ENCODE measurements at places on chromosomes 7 and 10.

DNA sequence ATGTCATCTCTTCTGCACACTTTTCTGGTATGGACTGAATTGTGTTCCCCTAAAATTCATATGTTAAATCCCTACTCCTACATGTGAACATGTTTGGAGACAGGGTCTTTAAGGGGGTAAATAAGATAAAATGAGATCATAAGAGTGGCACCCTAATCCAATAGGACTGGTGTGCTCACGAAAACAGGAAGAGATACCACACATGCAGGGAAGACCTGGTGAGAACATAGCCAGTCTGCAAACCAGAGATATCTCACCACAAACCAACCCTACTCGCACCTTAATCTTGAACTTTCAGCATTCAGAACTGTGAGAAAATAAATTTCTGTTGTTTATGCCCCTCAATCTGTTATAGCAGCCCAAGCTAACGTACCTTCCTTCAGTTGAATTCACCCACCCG lies 51.8 kb downstream of the VWDE start:
- no peak for DNase-seq

GRCh38 chr10:132789659-132790148 lies 3.8 kb upstream of the NKX6-2 start:
- no peak for DNase-seq

GRCh38 chr7:19519443-19520021 lies 189.3 kb downstream of the POLR1F start:
- DNase-seq = peak; percentile 74

GRCh38 chr7:144494355-144494754 lies 90.9 kb upstream of the NOBOX start:
- no peak for DNase-seq

DNA sequence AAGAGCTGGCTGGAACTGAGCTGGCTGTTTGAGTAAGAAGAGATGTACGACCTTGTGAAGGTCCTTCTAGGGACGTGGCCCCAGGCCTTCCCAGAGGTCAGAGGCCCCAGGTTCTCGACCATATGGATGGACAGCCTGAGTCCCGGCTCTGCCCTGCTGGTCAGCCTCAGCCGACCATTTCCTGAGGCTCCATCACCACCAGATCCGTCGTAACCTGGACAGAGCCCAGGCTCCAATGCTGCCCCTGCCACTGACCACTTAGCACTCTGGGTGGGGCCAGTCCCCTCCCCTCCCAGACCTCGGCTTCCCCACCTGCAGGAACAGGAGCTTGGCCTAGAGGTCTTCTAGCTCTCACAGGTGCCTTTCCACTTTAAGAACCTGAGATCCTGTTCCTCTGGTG lies 10.6 kb upstream of the INMT start:
- DNase-seq = no peak

DNA sequence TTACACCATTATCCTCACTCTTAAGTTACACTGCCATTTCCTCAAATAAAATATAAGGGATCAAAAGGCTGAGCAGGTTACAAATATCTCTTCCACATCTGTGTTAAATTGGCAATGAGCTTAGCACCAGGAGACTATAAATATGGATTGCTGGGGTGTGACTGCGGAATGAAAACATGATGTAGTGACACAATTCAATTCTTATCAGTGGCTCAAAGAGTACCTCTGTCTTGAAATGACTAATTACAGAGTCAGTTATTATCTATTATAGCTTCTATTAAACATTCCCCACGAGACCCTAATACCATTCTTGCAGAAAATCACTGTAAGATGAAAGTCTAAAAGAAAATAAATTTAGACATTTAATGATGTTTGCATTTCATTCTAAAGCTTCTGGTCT lies 67.1 kb downstream of the RELN start:
- DNase-seq = no peak

GRCh38 chr10:69409968-69410367 lies 6.8 kb downstream of the TACR2 start:
- DNase-seq = no peak

GRCh38 chr10:3046210-3046779 lies 21.1 kb upstream of the PFKP start:
- no peak for DNase-seq

DNA sequence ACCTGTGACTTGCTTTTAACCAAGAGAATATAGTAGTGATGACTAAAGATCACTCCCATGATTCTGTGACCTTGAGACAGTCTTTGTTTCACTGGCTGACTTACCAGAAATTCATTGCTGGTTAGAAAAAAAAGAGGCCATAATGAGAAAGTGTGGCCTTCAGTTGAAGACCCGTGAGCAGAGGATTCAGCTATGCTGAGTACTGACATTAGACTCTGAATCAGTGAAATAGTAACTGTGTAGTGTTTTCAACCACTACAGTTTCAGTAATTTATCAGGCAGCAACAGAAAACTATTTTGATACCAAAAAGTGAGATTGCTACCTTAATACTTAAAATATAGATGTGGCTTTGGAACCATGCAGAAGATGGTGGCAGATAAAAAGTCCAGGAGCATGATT lies 298.0 kb upstream of the KCND2 start:
- DNase-seq = no peak

GRCh38 chr7:6639032-6639431 lies 1.9 kb downstream of the ZNF316 start:
- no peak for DNase-seq

GRCh38 chr7:155002411-155003091 lies 373 bp downstream of the PAXIP1 start:
- DNase-seq = peak; percentile 4

DNA sequence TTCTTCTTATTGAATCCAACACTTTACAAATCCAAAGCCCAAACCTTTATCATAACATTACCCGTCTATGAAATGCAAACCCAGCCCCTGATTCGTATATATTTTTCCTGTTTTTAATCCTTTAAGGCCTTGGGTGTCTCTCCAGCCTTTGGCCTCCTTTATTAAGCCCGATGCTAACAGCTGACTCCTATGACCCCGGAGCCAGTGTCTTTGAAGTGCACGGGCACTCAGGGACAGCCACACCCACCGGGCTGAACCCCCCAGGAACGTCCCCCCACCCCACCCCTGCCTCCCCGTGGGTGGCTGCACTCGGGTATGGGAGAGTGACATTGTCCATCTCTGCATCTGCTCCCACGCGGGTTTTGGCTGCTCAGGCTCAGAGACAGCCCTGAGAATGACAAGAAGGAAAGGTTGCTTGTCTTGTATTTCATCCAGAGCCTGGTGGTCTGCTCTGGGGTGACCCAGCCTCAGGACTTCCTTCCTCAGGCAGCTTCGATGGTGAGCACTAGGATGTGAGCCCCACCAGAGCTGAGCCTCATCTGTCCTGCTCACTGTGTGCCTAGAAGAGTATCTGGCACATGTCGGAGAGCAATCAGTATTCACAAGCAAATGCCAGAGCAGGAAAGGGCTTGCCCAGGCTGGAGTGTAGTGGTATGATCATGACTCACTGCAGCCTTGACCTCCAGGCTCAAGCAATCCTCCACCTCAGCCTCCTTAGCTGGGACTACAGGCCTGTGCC lies 210.4 kb downstream of the SKIDA1 start:
- peak; percentile 52 for DNase-seq

- no peak for DNase-seq
Measured at GRCh38 chr7:88155756-88156155, 64.1 kb downstream of the SRI start.

- no peak for DNase-seq
Measured at GRCh38 chr7:120156476-120156875, 116.5 kb upstream of the KCND2 start.

GRCh38 chr10:116171505-116171904 lies 101.5 kb downstream of the GFRA1 start:
- no peak for DNase-seq

GRCh38 chr10:79320820-79321493 lies 26.3 kb upstream of the PPIF start:
- peak; percentile 73 for DNase-seq
